ENCODE measurements at places on chromosomes 5 and 9. TPM values are rescaled to one million over a fixed set of nuclear protein-coding genes. Genes with fewer than 3 reads are reported as not detected.
A peak's percentile ranks its signal among the peaks of the same experiment; 100 is the strongest.

GRCh38 chr5:32539981-32540845 is 45.1 kb upstream of the SUB1 start:
- no peaks in the 10 kb centered on the region for H3K27me3 ChIP-seq
- no peaks in the 10 kb centered on the region for H3K4me1 ChIP-seq
- no peak overlapping the region for H3K27ac ChIP-seq
- no peak for DNase-seq
- H3K4me3 ChIP-seq = no peak overlapping the region

- peak; percentile 93 for DNase-seq
- H3K4me1 ChIP-seq = peaks cover 16% of the 10 kb centered on the region
- H3K27ac ChIP-seq = peak within 1 kb of the TSS; percentile 88
- peaks cover 9% of the 10 kb centered on the region for H3K36me3 ChIP-seq
Measured at GRCh38 chr9:127802576-127803443, at the start of gene FPGS. Gene FPGS, plus strand, starts transcription at chr9:127802882. Its CDS starts 43 bp downstream, at chr9:127802925.

DNA sequence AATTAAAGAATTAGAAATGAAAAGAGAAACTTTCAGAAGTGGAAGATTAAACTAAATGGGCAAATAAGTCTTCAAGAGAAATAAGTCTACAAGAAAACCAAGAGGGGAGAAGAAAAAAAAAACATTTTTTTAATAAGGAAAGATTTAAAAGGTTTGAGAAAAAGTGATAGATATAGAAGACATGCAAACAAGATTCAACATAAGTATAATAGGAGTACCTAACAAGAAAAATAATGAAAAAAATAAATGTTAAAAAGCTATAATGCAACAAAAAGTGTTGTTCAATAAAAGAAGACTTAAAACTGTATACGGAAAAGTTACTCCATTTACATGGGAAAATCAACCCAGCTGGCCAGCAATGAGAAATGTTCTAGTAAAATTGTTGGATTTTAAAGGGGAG is 42.6 kb downstream of the PTPDC1 start:
- DNase-seq = no peak
- no peak overlapping the region for H3K4me3 ChIP-seq
- no peaks in the 10 kb centered on the region for H3K4me1 ChIP-seq
- H3K27me3 ChIP-seq = no peaks in the 10 kb centered on the region

GRCh38 chr5:35094948-35095347 is 47.2 kb upstream of the AGXT2 start:
- no peaks in the 10 kb centered on the region for H3K27me3 ChIP-seq
- no peak for DNase-seq
- no peak overlapping the region for H3K4me3 ChIP-seq
- H3K36me3 ChIP-seq = no peaks in the 10 kb centered on the region
- H3K27ac ChIP-seq = no peak overlapping the region

GRCh38 chr9:95506678-95507463 is 9.9 kb downstream of the PTCH1 start:
- peak overlapping the region; percentile 72 for H3K4me3 ChIP-seq
- peak overlapping the region; percentile 98 for H3K27ac ChIP-seq
- no peaks in the 10 kb centered on the region for H3K27me3 ChIP-seq
- peak; percentile 69 for DNase-seq
- H3K36me3 ChIP-seq = no peaks in the 10 kb centered on the region
- H3K4me1 ChIP-seq = peaks cover 20% of the 10 kb centered on the region

DNA sequence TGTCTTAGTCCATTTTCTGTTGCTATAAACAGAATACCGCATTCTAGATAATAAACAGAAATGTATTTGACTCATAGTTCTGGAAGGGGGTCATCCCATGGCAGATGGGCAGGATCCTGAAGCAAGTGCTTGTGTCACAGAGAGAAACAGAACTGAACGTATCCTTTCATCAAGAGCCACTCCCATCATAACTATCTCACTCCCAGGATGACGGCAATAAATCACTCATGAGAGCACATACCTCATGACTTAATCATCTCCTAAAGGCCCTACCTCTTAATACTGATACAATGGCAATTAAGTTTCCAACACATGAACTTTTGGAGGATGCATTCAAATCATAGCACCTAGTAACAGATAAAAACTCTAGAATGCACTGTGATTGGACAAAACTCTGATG is 142.9 kb downstream of the CAMK4 start:
- no peaks in the 10 kb centered on the region for H3K4me1 ChIP-seq
- H3K27ac ChIP-seq = no peak overlapping the region
- no peak overlapping the region for H3K4me3 ChIP-seq
- H3K27me3 ChIP-seq = no peaks in the 10 kb centered on the region
- no peak for DNase-seq

GRCh38 chr5:167309941-167310517 is 981.4 kb upstream of the WWC1 start:
- H3K27me3 ChIP-seq = no peaks in the 10 kb centered on the region
- peaks cover 3% of the 10 kb centered on the region for H3K4me1 ChIP-seq
- no peak for DNase-seq
- H3K27ac ChIP-seq = no peak overlapping the region
- H3K4me3 ChIP-seq = no peak overlapping the region
- no peaks in the 10 kb centered on the region for H3K36me3 ChIP-seq

DNA sequence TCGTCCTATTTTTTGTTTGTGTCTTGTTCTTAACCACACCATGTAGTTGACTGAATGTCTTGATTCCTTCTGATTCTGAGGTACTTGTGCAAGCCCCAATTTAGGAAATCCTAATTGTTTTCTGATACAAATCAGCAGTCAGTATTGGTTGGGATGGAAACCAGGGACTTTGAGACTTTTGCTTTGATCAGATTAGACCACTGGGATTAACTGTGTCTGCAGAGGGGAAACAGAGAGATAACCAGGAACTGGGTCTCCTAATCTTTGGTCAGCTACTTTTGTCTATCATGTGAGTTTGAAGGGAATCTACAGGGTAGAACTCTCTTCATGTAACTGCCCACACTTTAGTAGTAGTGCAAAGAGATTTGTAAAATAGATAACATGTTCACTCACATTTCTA is 173.8 kb upstream of the POC5 start:
- no peaks in the 10 kb centered on the region for H3K36me3 ChIP-seq
- H3K4me3 ChIP-seq = no peak overlapping the region
- H3K27me3 ChIP-seq = no peaks in the 10 kb centered on the region

- H3K4me1 ChIP-seq = peaks cover 9% of the 10 kb centered on the region
- no peak for DNase-seq
- no peak overlapping the region for H3K4me3 ChIP-seq
- no peaks in the 10 kb centered on the region for H3K36me3 ChIP-seq
- no peak overlapping the region for H3K27ac ChIP-seq
Measured at GRCh38 chr9:93587651-93588347, 11.4 kb downstream of the PHF2 start.

DNA sequence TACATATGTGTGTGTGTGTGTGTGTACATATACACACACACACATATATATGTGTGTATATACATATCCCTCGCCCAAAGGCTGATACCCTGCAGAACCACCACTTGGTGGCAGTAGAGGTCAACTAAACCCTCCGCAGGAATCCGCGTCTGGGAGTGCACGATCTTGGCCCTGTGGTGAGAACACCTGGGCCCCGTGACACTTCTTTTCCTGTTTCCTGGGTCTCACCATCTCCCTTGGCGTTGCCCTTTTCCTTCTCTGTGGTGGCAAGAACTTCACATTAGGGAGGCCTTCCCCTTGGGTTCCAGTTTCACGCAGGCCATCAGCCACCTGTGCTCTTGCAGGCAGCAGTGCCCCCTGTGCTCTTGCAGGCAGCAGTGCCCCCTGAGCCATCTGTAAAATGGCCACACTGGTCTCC is 8.2 kb downstream of the IL9 start:
- H3K4me3 ChIP-seq = no peak overlapping the region
- peak; percentile 81 for DNase-seq
- peaks cover 41% of the 10 kb centered on the region for H3K27me3 ChIP-seq
- H3K27ac ChIP-seq = no peak overlapping the region
- H3K4me1 ChIP-seq = no peaks in the 10 kb centered on the region

DNA sequence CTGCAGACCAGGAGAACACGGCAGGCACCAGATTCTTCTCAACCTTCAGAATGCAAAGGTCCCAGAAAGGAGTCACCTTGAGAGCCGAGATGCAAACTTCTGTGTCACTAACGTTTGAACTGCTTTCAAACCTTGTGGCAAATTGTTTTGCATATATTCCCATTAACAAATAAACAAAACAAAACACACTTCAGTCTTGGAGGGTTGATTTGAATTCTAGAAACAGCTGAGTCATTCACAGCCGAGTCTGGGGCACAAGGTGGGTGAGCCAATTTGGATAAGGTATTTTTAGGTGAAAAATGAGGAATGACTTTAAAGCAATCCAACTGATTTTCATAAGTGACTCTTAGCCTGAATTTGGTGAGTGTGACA is 38.8 kb upstream of the ANKRD33B start:
- H3K36me3 ChIP-seq = no peaks in the 10 kb centered on the region
- H3K27ac ChIP-seq = no peak overlapping the region
- no peaks in the 10 kb centered on the region for H3K4me1 ChIP-seq
- no peaks in the 10 kb centered on the region for H3K27me3 ChIP-seq

DNA sequence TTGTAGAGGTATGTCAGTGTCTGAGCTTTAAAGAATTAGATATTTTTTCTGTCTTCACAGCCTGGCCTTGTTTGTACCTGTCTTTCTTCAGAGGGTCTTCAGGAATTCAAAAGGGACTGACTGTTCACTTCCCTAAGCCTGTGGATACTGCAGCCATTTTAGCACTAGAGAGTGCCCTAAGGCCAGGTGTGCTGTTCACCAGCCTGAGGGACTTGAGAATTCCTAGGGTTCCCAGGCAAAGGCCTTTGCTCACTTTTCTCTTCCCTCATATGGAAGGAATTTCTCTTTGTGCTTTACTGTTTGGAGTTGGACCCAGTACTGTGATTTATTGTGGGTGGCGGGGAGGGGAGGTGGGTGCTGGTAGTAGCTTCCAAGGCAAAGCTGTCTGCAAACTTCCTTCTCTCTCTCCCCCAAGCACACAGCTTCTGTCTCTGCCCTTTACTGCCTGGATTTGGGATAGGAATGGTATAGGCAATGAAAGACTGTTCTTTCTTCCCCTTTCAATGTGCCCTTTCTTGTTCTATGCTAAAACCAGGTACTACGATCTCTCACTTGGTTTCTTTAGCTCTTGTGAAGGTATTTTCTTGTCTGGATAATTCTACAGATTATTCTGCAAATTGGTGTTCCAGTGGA is 9.7 kb upstream of the LRRC70 start:
- no peak overlapping the region for H3K4me3 ChIP-seq
- H3K4me1 ChIP-seq = no peaks in the 10 kb centered on the region
- H3K27ac ChIP-seq = no peak overlapping the region

DNA sequence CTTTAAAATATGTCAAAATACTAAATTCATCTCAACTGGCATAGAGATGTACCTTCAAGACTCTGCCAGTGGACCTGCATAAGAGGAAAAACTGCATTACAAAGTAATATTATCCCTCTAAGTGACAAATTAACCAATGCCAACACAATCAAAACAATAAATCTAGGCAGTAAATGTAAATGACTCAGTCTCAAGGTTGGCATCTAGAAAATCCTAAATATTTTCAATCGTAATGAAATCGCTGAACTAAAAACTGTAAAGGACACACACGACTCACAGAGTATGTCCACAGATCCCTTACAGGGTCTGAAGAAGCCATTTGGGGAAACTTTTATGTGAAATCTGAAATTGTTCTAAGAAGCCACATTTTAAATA is 31.2 kb downstream of the ERMP1 start:
- no peaks in the 10 kb centered on the region for H3K27me3 ChIP-seq
- no peak overlapping the region for H3K27ac ChIP-seq
- H3K4me1 ChIP-seq = peaks cover 5% of the 10 kb centered on the region
- no peaks in the 10 kb centered on the region for H3K36me3 ChIP-seq
- H3K4me3 ChIP-seq = no peak overlapping the region

DNA sequence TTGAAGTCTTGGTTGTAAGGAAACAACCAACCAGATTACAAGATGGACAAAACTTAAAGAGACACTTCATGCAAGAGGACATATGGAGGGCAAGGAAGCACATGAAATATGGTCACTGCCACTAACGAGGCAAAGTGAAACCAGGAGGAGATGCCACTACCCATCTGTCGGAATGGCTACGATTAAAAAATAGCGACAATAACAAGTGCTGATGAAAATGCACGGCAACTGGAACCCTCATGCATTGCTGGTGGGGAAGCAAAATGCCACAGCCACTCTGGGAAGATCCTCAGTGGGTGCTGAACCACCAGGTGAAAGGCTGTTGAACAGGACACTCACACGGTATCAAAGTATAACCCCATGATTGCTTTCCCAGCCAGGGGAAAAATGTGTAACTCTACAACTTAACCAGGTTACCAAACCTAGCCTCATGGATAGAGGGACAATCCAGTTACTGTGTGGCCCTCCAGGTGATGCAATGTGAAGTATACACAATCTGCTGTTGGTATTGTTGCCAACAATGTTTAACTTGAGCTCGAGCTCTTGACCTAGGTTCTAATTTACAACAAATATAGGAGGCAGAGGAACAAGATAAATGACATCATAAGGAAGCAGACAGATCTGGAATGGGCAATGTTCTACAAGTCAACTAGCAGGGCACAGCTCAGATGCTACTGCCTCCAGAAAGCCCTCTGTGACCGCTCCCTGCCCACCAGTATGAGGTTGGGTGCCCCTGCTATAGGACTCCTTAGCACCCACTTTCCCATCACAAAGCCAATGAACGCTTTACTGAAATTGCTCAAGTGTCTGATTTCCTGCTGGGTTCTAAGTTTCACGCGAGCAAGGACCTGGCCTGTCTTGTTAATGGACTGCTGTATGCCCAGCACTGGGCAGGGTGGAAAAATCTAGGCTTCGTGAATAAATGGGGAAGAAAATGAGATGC is 25.8 kb downstream of the SH3PXD2B start:
- H3K4me1 ChIP-seq = peaks cover 41% of the 10 kb centered on the region
- no peaks in the 10 kb centered on the region for H3K36me3 ChIP-seq
- no peak overlapping the region for H3K4me3 ChIP-seq
- DNase-seq = no peak

- H3K4me3 ChIP-seq = no peak overlapping the region
- DNase-seq = no peak
- H3K27ac ChIP-seq = no peak overlapping the region
- H3K27me3 ChIP-seq = no peaks in the 10 kb centered on the region
Measured at GRCh38 chr9:13383216-13383615, 103.7 kb upstream of the MPDZ start.

DNA sequence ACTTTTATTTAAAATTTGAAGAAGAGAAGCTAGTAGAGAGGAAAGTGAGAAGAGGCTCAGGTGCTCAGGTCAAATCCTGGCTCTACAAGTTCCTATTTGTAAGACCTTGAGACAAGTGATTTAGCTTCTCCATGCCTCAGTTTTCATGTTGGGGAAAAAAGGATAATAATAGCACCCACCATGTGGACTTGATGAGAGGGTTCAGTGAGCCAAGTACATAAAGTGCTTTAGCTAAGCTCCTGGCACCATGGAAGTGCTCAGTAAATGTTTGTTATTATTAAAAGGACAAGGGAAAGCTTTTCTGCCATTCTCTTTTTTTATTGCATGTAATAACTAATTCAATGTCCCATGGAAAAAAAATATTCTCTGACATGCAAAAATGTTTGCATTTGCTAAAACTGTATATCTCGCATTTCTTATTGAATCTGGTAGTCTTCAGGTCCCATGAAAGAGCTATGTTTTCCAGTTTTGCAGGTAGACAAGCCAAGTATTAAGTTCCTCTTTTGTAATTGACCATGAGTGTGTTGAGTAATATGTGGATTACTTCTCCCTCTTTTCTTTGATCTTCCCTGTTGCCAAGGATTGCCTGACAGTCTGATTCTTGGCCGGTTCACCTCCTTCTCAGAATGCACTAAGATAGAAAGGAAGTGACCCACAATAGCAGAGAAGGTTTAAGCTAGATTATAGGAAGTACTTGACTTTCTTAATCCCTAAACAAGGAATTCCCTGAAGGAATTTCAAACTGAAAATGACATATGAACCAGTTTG is 45.6 kb upstream of the TRIM32 start:
- H3K4me3 ChIP-seq = no peak overlapping the region
- no peaks in the 10 kb centered on the region for H3K27me3 ChIP-seq
- H3K36me3 ChIP-seq = no peaks in the 10 kb centered on the region
- H3K4me1 ChIP-seq = peaks cover 5% of the 10 kb centered on the region
- no peak overlapping the region for H3K27ac ChIP-seq

Gene CCDC112
- 8.1 TPM for total RNA-seq

Gene PRRT1B
- not detected for total RNA-seq

Gene PSD2
- total RNA-seq = 0.48 TPM

Gene QRFP
- total RNA-seq = not detected

Measured in cardiac muscle cell (in vitro differentiated cells and primary cell).